Nephron progenitor cell (in vitro differentiated cells): ENCODE measurements at places on chromosomes 6 and 20.

DNA sequence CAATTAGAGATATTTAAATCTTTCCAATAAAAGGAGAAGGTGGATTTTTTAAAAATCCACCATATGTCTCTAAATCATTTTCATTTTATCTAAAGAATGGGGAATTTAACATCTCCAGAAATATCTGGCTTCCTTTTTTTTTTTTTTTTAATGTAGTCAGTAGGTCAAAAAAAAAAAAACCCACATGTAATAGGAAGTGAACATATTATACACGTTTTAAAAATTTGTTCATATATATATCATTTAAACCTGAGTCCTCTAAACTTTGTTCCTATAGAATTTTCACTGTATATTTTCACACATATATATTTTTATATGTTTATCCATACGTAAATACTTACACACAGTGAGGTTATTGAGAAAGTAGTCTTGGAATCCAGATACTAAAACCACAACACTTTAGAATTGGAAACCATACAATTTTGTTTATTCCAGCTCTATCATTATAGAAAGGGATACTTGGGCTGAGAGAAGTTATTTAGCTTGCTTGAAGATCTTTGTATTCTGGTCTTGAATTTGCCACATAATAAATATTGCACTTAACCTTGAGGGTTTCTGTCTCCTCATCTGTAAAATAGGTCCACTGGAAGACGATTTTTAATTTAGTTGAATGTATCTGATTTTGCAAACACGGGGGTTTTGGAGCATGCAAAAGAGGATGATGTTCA lies 62.1 kb upstream of the ZNF217 start:
- DNase-seq, result no peak

DNA sequence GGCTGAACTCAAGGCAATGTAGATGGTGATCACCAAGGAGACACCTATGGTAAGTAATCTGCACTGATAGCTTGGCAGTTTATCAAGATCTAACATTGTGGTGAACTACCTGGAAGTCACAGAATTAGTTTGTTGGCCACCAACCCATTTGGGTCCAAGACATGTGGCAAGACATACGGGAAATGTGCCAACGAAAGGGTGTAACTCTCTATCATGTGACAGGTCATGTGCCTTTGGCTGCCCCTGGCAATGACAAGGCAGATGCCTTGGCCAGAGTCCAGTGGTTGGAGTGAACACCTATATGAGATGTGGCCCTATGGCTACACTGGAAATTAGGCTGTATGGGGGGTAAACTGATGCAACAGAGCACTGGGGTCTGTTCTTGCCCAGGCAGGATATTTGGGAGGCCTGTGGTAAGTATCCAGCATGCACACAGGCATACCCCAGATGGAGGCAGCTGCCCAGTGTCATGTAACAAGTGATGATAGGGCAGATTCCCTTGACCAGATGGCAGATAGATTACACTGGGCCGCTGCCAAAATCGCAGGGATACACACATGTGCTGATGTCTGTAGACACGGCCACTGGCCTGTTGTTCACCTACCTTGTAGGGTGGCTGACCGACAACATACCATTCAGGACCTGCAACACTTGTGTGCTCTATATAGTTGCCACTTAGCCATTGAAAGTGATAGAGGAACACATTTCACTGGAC lies 35.5 kb upstream of the HSF2 start:
- DNase-seq, result no peak

- DNase-seq, result no peak
Observed at GRCh38 chr6:135289816-135290215, 108.7 kb downstream of the MYB start.

DNA sequence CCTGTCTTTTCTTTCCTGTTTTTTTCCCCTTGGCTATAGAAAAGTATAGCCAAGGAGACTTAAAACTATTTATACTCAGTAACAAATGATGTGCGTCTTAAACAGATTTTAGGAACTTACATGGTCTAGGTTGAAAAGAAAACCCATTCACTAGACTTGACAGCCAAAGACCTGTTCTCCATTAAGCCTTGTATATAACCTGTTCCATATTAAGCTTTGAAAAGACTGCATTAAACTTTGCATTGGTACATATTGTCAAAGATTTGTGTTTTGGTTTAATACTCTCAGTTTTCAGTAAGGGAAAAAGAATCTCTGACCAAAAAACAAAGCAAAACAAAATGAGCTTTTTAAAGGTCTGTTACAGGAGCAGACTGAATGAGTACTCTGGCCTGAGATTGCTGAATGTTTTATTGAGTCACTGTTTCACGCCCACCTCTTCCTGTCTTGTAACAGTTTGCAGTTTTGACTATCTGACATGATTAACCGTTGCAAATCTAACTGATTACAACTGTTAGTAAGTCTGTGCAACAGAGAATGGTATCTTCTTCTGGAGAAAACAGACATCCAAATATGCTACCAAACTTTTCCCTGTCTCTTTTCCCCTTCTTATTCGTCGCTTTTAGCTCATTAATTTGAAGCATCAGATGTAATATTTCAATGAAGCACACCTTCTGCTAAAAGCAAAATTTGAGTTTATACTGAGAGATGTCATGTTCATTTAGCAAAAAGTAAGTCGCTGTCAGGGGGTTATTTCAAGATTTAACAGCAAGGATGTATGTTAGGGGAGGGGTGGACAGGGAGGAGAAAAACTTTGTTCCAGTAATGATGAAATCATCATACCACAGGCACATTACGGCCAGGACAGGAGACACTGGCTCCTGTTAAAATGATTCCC lies 59.1 kb upstream of the SUPT3H start:
- DNase-seq, result no peak

- no peak for DNase-seq
Observed at GRCh38 chr6:109014606-109015005, 80.0 kb downstream of the SESN1 start.

- DNase-seq, result no peak
Observed at GRCh38 chr20:61121661-61122060, 130.4 kb upstream of the CDH4 start.

GRCh38 chr6:74967821-74968220 lies 238.0 kb downstream of the COL12A1 start:
- DNase-seq, result no peak

DNA sequence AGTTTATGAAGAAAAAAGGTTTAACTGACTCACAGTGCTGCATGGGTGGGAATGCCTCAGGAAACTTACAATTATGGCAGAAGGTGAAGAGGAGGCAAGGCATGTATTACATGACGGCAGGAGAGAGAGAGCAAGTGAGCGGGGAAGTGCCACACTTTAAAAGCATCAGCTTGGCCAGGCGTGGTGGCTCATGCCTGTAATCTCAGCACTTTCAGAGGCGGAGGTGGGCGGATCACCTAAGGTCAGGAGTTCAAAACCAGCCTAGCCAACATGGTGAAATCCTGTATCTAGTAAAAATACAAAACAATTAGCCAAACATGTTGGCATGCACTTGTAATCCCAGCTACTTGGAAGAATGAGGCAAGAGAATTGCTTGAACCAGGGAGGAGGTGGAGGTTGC lies 213.3 kb upstream of the THEMIS start:
- DNase-seq, result no peak

GRCh38 chr6:150212778-150213177 lies 69.9 kb downstream of the PPP1R14C start:
- DNase-seq, result no peak

- DNase-seq, result no peak
Observed at GRCh38 chr6:47203266-47203937, 106.3 kb downstream of the TNFRSF21 start.

DNA sequence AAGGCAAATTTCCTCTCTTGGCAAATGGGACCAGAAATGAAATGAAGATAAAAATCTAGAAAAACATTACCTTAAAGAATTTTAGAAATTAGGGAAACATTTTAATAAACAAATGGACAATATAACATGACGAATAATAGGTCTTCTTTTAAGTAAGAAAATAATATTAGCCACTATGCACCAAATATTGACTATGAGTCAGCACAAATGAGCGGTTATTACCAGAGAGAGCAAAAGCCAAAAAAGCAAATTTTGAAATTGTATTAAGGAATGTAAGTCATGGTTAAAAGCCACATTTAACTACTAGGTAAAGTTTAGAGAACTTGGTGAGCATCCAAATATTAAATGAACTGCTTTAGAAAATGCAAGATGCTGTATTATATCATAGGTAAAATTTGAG lies 376.6 kb upstream of the JAG1 start:
- no peak for DNase-seq

GRCh38 chr6:166998256-166999144 lies 697 bp upstream of the CEP43 start:
- peak; percentile 57 for DNase-seq

- no peak for DNase-seq
Observed at GRCh38 chr6:104575536-104575935, 284.2 kb downstream of the HACE1 start.

- DNase-seq, result no peak
Observed at GRCh38 chr20:25745738-25746137, 49.1 kb upstream of the ZNF337 start.
